Suppressor macrophage (primary cell): ENCODE measurements at places on chromosomes 11 and 22.

DNA sequence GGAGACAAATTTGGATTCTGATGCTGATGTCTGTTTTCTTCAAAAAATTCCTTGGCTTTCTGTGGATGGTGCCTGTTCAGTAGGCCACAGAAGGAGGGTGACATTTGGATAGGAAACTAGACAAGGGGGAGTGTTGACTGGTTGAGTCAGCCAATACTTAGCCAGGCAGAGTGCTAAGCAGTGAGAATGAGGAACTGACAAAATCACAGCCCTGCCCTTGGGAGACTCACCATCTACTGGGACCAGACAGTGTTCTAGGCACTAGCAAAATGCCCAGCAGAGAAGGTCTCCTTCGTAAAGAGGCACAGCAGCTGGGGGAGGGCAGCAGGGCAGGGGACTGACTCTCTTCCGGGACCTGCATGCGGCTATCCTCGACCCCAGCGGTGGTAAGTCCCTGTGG, 190.2 kb downstream of the DSCAML1 start:
- peak; percentile 39 for DNase-seq

DNA sequence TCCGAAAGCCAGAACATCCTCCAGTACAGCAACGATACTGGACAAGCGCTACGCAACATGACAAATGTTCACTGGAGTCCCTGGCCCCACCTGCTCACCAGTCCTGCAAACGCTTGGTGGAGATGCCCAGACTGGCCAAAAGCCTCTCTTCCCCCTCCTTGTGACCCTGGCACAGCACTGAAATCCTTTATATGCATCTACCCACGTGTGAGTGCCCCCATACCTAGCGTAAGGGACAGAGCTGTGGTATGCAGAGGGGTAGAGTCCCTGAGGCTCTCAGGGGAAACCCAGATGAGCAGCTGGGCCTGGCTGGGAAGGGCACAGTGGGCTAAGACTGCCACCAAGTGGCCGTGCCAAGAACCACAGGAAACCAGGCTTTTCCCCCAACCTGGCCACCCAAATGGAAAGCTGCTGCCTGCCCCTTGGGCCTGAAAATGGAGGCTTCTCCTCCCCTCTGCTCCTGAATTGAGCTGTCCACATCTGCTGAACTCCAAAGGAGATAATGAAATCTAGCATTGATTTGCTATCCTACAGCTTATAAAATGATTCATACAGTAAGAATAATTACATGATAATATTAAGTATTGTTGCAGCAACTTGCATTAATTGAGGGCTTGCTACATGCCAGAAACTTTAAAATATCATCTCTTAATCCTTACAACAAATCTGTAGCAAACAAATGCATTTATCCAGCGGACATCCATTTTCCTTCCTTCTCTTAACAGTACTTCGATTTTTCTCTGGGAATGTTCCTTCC, 24.8 kb upstream of the TTC12 start:
- DNase-seq, result peak; percentile 79

- DNase-seq, result no peak
Observed at GRCh38 chr11:76567261-76567660, 103.3 kb downstream of the LRRC32 start.

- no peak for DNase-seq
Observed at GRCh38 chr11:34632105-34632791, 11.4 kb downstream of the EHF start.

GRCh38 chr11:65912845-65913244, 6.0 kb downstream of the C11orf68 start:
- no peak for DNase-seq

- peak; percentile 37 for DNase-seq
Observed at GRCh38 chr11:75597636-75598035, 35.6 kb downstream of the SERPINH1 start.

DNA sequence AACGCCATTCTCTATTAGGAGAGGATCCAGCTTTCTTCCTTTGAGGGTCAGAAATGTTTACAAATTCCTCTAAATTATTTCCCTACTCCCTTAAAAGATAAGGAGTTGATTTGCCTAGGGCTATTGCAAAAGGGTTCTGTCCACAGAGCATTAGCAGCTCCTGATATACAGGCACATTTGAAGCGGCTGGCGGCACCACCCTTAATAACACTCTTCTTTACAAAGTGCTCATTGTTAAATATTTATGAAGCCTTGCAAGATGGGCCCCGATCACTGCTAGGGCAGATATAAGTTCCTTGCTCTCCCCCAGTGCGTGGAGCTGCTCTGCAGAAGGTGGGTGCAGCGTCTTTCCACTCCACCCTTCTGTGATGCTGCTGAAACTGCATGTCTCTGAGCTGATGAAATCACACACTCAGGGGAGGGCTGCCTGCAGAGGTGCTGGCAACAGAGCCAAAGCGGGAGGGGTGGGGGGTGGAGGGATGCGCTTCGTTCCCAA, 116.7 kb upstream of the NTM start:
- DNase-seq, result no peak

GRCh38 chr22:44549701-44550100, 51.7 kb upstream of the RTL6 start:
- no peak for DNase-seq

DNA sequence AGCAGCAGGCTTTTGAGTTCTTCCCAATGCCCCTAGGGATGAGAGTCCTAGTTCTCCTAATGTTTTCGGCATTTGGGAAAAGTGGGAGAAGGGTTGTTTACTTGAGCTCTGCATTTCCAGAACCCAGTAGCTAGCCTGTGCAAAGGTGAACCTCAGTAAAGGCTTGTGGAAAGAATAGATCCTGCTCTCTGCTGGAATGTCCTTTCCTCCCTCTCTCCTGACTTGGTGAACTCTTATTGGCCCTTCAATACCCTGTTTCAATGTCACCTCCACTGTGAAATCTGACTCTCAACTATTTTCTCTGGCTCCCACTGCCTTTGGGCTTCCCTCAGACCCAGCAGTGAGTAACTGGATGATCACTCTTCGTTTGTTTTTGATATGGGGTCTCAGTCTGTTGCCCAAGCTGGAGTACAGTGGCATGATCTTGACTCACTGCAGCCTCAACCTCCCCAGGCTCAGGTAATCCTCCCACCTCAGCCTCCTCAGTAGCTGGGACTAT, 2.4 kb upstream of the UVRAG start:
- DNase-seq, result no peak

DNA sequence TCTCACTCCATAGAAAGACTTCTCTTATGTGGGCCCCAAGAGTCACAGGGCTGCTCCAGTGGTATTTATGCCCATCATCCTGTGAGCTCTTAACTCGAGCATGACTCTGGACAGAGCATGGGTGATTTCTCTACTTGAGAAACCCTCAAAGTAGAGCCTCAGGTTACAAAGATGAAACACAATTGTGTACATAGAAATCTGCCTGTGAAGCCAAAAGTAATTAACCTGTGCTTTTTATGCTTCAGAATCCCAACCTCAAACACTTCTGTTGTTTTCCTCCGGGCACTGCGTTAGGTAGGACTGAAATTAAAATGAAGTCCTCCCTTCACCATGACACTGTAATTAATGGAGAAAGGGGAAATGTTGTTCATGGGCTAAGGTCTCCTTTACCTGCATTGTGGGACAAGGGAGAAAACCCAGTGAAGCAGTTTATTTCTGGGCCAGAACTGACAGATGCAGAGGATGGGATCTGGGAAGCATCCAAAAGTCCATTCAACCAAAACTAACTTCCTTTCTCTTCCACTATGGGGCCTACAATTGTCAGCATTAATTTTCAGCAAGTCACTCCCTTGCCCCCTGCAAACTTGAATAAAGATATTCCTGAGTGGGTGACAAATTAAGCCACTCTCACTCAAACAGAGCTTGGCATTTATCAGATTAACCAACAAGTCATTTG, 24.1 kb upstream of the POU2AF1 start:
- no peak for DNase-seq

DNA sequence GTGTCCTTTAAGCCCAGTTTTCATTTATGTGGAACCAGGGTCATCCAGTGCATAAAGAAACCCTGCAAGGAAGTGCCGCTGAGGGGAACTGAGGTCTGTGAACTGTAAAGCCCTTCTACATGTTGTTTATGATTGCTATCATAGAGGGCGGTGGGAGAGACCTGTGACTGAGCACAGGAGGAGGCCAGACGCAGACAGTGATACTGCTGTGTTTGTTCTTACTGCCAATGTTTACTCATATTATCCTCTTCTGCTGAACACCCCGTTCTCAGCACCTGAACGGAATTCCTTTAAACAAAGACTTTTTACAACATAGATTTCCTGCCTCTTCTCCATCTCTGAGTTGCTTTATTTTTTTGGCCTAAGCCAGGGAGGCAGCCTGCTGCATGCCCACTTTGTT, 967 bp upstream of the GALNT18 start:
- no peak for DNase-seq

- DNase-seq, result no peak
Observed at GRCh38 chr11:103947546-103947919, 88.9 kb upstream of the DDI1 start.

DNA sequence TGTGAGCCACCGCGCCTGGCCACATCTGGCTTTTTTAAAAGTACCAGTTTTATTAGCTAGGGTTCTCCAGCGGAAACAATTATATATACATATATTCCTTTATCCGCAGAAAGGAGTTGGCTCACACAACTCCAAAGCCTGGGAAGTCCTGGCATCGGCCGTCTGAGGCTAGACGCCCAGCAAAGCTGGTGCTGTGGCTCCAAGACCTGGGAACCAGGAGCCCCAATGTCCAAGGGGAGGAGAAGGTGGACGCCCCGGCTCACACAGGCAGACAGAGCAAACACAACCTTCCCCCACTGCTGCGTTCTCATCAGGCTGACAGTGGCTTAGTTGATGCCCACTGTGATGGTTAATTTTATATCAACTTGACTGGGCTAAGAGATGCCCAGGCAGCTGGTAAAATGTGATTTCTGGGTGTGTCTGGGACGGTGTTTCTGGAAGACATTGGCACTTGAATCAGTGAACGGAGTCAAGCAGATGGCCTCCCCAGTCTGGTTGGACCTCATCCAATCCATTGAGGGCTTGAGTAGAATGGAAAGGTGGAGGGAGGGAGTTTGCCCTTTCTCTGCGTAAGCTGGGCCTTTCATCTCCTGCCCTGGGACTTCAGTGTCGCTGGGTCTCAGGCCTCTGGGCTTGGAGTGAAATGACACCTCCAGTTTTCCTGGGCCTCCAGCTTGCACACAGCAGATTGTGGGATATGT, 904.4 kb downstream of the BRD1 start:
- DNase-seq, result no peak

GRCh38 chr11:64069401-64070313, 33.9 kb downstream of the FLRT1 start:
- DNase-seq, result no peak

- no peak for DNase-seq
Observed at GRCh38 chr11:86483610-86483939, 108.9 kb downstream of the CCDC81 start.

- no peak for DNase-seq
Observed at GRCh38 chr11:39617971-39618370, 1841.5 kb downstream of the LRRC4C start.

- DNase-seq, result no peak
Observed at GRCh38 chr11:50074161-50074560, 41.5 kb downstream of the OR4C45 start.

GRCh38 chr11:69052343-69053168, 3.8 kb downstream of the TPCN2 start:
- no peak for DNase-seq

DNA sequence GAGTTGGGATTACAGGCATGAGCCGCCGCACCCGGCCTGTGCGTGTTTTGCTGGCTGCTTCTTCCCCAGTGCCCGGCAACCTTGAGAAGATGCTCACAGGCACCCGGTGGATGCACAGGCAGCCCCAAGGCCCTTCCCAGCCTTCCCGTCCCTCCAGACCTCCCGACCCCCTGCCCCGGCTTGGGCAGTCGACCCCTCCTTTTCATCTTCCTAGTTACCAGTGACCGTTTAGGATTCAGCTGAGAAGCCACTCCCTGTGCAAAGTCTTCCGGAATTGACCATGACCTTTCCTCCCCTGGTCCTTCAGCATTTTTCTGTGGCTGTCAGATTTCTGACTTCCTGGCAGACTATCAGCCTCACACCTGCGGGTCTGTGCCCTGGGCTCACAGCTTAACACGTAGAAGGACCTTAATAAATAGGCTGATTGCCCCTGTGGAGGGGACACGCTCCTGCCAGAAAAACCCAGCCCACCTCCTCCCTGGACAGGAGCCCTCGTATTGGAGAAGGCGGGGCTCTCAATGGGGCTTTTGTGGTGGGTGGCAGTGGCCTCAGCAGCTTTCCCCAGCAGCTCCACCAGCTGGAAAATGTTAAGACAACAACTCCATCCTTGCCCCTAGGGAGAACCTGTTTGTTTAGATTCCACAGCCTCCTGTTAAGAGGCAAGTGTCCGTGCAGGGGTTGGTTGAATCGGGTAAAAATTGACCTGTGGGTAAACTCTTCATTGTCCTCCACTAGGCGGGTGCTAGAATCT, 10.4 kb upstream of the ANO1 start:
- DNase-seq, result no peak

- DNase-seq, result no peak
Observed at GRCh38 chr22:27454807-27455450, 346.6 kb downstream of the MN1 start.

DNA sequence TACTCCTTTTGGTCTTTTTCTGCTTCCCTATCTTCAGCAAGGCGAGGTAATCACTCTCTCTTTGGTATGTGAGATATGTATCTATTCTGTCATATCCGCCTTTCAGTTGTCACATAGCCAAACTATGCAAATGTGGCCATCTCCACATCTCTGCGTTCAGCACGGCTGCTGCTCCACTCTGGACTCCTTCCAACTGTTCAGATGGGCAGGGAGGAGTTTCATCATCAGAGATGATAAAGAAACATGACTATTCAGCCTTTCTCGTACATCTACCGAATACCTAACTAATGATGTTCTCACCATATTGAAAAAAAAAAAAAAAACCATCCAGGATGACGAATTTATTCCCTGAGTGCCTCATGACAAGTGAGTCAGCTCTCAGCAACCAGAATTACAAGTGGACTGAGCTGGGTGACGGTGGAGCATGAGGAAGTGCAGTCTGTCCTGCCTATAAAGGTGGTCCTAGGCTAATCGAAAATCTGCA, 899.6 kb downstream of the OPCML start:
- DNase-seq, result no peak

DNA sequence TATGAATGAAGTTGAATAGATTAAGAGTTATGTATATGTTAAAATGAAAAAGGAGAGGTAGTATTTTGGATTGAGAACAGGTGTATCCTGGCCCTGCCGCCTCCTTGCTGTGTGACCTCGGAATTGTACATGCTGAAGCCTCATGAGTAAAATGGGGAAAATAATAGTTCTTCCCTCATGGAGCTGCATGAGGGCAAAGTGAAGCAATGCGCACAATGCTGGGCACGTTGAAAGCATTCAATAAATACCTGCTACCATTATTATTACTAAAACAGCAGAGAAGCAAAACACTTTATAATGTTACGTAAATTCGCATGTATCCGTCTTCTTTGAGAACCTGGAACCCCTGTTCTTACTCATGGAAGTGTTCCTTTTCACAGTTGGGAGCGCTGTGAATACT, 5.7 kb downstream of the AMOTL1 start:
- DNase-seq, result no peak
